ENCODE measurements at places on chromosomes 2 and 18.

GRCh38 chr2:2648094-2648493 is 317.0 kb upstream of the MYT1L start:
- DNase-seq = no peak

- no peak for DNase-seq
These were observed 112.5 kb downstream of the SETBP1 start for GRCh38 chr18:44793194-44793593.

- DNase-seq = no peak
These were observed 19.0 kb downstream of the BIN1 start for GRCh38 chr2:127087791-127088495.

DNA sequence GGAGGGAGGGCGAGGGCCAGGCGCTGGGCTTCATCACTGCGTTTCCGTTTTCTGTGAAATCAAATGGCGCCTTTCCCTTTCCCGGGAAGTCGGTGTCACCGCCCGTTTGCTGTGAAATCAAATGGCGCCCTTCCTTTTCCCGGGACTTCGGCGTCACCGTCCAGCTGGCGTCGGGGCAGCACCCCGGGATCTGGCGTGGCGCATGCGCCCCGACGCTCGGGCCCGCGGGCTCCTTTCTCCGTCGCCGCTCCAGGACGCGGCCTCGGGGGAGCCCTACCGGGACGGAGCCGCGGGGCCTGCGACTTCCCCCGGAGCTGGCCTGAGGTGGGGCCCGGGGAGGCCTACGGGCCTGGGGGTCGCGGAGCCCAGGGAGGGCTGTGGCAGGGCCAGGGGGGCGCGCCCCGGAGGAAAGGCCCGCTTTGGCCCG is at the start of gene FAM228A:
TSS of gene FAM228A (plus strand) at position 203 of the 427 bp plus-strand sequence. CDS start 428 bp downstream, outside the sequence.
- DNase-seq = no peak

DNA sequence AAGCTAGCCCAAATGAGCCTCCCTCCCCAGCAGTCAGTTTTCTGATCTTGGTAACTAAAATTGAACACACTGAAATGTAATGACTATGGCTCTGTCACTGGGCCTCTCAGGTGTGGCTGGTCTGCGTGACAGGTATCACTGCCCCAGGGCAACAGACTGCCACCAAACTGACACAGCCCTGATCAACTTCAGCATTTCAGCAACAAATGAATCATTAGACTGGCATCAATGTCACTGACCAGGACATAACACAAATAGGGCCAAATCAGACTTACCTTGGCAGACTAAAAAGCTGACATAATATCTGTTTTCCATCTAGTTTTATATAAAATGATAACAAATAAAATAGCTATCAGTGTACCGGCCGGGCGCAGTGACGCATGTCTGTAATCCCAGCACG is 290.8 kb upstream of the CHAC2 start:
- no peak for DNase-seq

- peak; percentile 50 for DNase-seq
These were observed 31.2 kb downstream of the GLS start for GRCh38 chr2:190911813-190912212.

GRCh38 chr2:73006969-73007710 is 64.4 kb downstream of the SFXN5 start:
- DNase-seq = no peak

- no peak for DNase-seq
These were observed 14.3 kb upstream of the CCDC85A start for GRCh38 chr2:56169521-56169920.

DNA sequence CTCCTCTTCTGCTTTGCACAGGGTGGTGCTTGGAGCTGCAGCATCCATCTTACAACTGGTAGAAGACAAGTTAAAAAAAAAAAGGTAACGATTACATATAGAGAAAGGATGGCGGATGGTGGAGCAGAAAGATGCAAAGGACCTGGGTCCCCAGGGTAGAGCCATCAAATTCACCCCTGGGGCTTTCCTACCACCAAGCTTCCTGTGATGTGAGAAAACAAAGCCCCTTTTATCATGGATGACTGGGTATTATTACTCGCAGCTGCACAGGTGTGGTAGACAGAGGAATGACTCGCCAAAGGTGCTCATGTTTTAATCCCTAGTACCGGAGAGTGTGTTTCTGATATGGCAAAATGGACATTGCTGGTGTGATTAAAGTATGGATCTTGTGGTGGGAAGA is 1.3 kb upstream of the ACOXL start:
- DNase-seq = no peak

GRCh38 chr2:174546519-174547506 is 50.8 kb downstream of the WIPF1 start:
- no peak for DNase-seq

DNA sequence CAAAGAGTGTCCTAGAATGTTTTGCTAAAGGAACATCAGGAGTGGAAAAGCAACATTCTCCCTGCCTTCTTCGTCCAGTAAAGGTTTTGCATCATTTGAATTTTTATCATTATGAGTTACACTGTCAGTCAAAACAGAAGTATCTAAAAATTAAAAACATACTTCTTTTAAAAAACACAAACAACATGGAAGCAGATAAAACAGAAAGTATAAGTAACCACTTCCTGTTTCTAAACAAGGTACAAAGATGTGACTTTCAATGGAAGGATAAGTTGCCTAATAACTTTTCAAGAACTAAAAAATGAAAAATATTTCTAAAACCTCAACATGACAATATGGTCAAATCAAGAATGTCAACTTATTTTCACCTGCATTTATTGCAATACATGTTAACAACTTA is 158.2 kb downstream of the STK39 start:
- DNase-seq = no peak

GRCh38 chr18:23619388-23619881 is 33.1 kb upstream of the NPC1 start:
- DNase-seq = peak; percentile 65

GRCh38 chr2:64915510-64915900 is 73.7 kb upstream of the SLC1A4 start:
- no peak for DNase-seq

DNA sequence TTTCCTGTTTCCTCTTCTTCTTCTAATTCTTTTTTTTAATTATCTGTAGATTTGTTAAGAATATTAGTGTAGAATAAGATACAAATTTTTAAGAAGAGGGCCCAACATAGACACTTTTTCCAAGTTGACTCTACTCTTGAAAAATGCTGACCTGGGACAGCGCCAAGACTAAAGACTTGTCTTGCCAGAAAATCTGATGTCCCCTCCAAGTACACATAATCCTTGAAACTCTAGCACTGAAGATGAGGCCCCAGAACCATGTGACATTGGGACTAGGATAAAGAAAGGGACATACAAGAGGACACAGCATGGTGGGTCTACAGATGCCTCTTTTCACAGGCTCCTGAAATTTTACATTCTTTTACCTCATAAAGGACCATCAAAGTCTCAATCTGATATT is 271.6 kb upstream of the SESTD1 start:
- no peak for DNase-seq

DNA sequence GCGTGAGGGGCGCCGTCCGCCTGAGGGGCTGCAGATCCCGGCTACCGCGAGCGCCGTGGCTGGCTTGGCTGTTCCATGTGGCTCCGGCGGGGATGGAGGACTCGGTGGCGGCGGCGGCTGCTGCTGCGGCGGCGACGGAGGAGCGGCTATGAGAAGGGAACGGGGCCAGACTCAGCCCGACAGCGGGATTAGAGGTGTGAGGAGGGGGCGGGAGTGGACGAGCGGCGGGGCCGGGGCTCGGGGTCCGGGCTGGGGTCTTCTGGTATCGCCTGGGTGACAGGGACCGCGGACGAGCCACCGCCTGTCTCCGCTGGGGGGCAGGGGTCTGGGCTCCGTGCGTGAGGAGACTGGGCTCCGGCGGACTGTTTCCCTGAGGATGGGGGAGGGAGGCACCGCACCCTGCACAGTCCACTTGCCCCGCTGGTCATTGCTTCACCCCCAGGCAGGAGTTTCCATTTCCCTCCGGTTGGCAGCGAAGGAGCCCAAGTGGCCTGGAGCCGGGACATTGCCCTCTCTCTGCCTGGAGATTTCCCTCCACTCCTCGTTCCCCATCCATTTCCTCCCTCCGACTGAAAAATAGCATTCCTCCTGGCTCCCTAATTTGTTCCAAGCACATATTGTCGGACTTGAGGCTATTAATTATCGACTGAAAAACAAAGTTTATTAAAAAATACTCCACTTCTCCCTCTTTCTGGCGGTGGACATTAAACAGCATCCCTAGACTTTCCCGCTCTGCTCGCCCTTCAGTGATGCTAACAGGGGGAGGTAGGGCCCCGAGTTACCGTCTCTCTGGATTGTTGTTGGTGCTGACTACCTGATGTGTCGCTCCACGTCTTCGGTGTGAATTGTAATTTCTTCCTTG is 577 bp downstream of the EHBP1 start:
- DNase-seq = no peak

DNA sequence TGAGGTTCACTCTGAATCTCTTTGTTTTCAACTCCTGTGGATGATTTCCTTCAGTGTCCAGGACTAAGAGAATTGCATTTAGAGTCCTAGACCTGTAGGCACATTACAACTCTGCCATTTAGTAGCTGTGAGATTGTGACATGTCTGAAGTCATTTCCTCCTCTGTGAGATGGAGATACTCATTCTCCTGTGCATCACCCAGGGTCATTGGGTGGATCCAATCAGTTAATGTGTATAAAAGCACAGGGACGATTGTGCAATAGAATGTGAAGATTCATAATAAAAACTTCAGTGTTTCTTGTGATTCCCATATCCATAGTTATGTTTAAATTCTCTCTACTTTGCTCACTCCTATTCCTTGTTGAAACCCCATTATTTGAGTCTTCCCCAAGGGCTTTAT is 113.6 kb downstream of the DIS3L2 start:
- DNase-seq = no peak

GRCh38 chr18:23838233-23838632 is 149.0 kb downstream of the LAMA3 start:
- DNase-seq = no peak

DNA sequence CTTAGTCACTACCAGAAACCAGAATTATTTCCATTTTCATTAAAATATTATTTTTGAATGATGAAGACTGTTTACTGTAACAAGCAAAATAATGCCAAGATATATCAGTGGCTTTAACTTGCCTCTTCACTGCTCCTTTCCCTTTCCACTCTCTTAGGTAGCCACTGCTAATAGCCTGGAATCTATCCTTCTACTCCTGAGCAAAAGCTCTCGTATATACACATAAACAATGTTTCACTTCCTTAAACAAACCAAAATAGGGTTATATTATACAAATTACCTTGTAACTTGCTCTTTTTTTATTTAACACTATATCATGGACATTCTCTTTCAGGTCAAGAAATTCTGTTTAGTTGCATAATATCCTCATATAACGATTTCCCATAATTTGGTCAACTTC is 20.8 kb downstream of the IMMT start:
- no peak for DNase-seq

- no peak for DNase-seq
These were observed 124.5 kb downstream of the DCDC2C start for GRCh38 chr2:3827673-3828575.

- DNase-seq = no peak
These were observed 38.8 kb upstream of the OTOS start for GRCh38 chr2:240179186-240179815.

GRCh38 chr2:212173331-212173730 is 365.3 kb downstream of the ERBB4 start:
- DNase-seq = no peak

GRCh38 chr2:189109921-189110397 is 69.6 kb downstream of the COL5A2 start:
- peak; percentile 9 for DNase-seq

DNA sequence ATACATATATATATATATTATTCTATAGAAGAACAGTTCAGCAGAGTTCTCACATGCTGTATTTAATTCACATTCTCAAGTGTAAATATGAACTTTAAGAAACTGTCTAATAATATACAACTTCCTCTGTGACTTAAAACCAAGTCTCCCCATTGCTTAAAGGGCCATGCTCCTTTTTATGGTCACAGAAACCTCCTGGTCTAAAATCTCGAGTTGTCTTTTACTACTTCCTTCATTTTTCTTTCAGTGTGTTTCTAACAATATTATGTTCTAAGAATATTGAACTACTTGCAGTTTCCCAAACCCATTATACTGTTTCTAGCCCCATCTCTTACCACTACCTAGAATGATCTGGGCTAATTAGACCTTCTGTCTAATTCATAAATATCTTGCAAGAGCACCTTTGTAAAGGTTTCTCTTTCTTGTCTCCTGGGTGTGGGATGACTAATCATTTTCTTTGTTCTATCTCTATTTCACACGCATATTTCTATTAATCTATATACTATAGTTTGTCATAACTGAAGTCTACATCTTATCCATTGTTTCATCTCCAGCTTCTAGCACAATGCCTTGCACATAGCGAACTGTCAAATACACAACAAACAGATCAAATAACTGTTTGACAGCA is 48.8 kb downstream of the ERBB4 start:
- DNase-seq = peak; percentile 56

DNA sequence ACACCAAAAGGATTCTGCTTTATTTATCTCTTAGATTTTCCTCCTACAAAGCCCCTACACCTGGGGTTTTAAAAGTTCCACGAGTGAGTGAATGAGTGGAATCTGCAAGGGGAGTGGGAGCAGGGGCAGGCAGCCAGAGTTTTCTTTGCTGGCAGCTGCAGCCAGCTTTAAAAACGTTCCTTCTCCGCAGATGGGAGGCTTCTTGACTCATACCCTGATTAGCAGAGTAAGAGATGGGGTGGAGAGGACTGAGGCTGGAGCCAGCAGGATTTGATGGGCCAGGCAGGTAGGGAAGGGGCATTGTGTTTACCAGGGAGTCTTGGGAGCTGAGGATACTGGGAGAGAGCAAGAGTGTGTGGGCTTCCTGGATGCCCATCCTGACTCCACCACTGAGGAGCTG is 99.6 kb upstream of the TNP1 start:
- no peak for DNase-seq

- no peak for DNase-seq
These were observed 14.9 kb downstream of the ITGA6 start for GRCh38 chr2:172442072-172442895.

DNA sequence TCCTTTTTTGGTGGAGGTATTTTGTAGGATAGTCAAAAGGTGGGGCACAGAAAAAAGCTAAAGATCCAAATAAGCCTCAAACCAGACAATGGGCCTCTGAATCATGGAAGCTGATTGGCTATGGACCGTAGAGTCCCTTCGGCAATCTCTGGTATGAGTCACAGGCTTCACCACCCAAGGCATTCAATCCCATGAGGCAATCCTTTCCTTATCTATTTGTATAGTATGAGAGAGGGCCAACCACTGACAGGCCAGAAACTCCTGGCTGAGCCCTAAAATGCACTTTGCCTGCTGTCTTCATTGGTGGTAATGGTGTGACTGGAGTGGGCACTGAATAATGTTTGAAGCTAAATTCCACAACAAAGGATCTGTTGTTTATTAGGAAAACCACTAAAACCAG is 38.7 kb upstream of the MEX3C start:
- no peak for DNase-seq

DNA sequence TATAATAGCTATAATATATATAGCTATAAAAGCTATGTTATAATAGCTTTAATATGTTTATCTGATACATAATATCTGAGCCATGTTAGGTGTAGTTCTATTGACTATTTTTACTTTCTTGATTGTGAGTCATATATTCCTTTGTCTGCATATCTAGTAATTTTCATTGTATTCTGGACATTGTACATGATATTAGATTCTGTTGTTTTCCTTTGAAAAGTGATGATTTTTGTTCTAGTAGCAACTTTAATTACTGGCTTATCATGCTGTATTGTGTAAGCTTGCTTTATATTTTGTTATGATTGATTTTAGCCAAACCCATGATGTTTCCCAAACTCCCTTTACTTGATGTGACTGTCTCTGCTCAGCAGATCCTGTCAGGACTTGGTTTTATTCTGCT is 125.7 kb upstream of the TCF4 start:
- no peak for DNase-seq

- no peak for DNase-seq
These were observed 117.3 kb downstream of the LDLRAD4 start for GRCh38 chr18:13335903-13336302.

GRCh38 chr2:6945087-6945813 is 28.0 kb downstream of the RNF144A start:
- DNase-seq = peak; percentile 33

Measured in GM06990 (cell line).